Activated gamma-delta T cell (primary cell): ENCODE measurements at places on chromosomes 2 and 18.
A peak's percentile ranks its signal among the peaks of the same experiment; 100 is the strongest.

DNA sequence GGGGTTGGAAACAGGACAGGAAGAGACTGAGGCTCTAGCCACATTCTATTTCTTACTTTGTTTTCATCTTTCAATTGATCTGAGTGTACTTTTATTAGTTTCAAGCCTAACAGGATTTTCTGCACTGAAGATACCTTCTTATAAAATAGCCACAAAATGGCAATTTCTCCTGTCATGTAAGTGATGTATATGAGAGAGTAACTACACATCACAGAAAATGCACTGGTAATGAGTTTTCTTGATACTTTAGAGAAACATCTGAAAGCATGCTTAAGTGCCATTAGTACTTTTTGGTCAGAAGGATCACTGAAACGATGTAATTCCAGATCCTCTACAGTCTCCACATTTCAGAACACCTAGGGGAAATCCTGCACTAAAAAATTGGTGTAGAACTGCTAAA is 104.8 kb downstream of the CABYR start:
- no peak for DNase-seq

- DNase-seq, result no peak
Measured at GRCh38 chr18:9133225-9133624, 3.4 kb upstream of the ANKRD12 start.

- DNase-seq, result no peak
Measured at GRCh38 chr18:62585274-62586150, 62.7 kb downstream of the ZCCHC2 start.

GRCh38 chr2:165474619-165475276 is 5.2 kb downstream of the CSRNP3 start:
- no peak for DNase-seq

GRCh38 chr18:9535430-9535991 is 60.2 kb downstream of the RALBP1 start:
- DNase-seq, result no peak

DNA sequence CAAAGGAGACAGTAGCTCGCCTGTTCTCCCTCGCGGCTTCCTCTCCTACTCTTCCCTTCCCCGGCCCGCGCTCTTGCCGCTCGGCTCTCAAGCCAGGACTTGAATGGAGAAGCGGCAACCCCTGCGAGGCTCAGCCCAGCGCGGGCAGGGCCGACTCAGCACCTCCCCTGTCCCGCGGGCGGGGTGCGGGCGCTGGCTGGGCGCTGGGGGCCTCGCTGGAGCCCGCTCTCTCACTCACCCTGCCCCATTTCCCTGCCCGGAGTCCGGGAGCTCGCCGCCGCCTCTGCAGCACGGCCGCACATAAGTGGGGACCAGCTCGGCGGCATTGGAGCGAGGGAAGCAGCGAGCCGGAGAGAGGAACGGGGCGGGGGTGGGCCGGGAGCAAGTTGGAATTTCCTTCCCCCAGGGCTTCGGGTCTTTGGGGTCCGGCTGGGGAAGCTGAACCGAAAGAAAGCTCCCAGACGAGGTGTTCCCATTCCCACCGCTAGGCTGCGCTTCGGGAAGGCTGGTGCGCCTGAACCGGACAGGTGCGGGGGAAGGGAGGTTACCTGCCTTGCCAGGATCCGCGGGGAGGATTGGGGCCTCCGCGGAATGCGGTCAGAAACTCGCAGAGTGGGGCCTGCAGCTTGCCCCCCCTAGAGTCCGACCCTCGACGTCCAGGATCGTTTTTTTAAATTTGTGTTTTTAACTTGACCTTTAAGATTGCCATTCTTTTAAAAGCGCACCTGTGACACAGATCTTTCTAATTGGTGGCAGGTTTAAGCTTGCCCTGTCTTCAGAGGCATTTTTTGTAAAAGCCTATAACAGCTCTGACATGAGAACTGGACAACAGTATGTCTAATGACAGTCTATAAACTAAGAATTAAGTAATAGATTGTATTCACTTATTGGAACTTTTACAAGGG is at the start of gene COBLL1:
Gene COBLL1, minus strand, starts transcription at position 105 of the 905 bp plus-strand sequence. CDS start 627 bp downstream, outside the sequence.
- DNase-seq, result peak; percentile 6

- DNase-seq, result no peak
Measured at GRCh38 chr2:151336863-151337371, 20.5 kb upstream of the TNFAIP6 start.

DNA sequence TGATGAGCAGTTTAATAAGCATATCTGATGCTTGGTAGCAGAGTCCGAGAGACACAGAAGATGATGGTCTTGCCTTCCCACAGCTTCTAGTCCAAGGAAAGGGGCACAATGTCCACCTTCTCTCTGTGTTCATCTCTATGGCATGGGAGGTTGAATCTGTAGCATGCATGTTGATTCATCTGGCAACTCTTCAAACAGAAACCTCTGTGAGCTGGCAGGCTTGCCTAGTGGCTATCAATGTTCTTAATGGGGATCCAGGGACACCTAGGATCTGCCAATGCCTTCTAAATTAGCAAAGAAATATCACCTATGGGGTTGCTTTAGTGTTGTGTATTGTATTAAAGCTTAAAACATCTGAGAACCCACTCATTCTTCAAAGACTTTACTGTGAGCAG is 170.8 kb downstream of the INO80D start:
- DNase-seq, result no peak

GRCh38 chr2:9675415-9676351 is 44.9 kb upstream of the YWHAQ start:
- DNase-seq, result no peak

DNA sequence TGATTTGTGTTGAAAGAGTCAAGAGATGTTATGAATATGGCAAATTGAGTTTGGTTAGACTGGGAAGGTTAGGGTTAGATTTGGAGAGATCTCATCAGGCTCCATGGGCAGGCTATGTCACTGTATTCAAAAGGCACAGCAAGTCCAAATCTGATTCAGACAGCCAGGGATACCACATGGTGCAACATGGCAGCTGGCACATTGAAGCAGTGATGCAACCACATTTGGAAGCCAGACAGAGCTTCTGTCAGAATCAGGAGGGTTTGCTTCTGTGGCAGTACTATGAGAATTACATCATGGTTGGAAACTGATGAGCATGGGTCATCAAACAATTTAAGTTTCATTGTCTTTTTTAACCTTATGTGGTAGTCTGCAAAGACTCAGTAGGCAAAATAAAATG is 772.2 kb downstream of the SUCLG1 start:
- no peak for DNase-seq

DNA sequence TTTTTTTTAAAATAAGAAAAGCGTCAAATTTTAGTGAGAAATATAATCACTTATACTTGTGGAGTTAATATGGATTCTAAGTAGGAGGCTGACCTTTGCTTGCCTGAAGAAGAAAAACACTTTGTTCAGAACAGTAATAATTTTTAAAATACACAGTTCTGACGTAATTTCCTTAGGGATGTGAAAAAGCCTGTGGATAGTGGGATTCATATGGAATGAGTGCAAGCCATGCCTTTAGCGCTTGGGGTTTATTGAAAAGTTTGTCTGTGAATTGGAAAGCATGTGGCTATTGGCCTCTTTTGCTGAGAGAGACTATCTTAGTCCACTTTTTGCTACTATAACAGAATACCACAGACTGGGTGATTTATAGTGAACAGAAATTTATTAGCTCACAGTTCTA is 151.3 kb downstream of the CCDC85A start:
- DNase-seq, result no peak

- DNase-seq, result no peak
Measured at GRCh38 chr2:23480957-23481797, 96.2 kb downstream of the KLHL29 start.

GRCh38 chr18:77000527-77000926 is 132.1 kb downstream of the MBP start:
- DNase-seq, result no peak

DNA sequence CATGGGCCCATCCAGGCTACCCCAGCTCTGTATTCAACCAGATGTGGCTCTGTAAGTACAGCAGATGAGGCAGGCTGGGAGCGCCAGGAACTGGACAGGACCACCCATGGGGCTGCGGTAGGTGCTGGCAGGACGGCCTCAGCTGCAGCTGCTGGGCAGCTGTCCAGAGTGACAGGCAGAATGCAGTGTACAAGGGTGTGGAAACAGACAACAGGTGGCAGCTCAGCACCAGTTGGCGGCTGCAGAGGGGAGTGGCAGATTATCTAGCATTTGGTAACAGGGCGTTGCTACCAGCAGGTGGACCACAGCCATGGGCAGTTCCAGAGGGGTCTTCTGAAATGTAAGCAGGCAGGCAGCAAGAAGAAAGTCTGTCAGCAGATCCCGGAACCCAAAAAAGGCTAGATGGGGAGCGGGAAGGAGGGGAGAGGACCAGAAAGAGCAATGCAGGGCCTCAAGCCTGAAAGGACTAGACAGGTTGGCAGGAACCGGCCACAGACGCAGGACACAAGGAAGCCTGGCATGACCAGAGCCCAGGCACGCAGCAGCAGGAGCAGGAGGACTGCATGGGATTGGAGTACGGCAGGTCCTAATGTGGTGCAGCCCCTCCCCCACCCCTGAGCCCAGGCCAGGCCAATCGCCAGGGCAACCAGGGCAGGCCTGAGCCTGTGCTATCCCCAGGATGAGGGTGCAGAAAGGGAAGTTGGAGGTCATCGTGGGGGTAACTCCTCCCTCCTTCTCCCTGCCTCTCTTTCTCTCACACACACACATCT is 24.7 kb downstream of the PKDCC start:
- no peak for DNase-seq

GRCh38 chr18:37584217-37584616 is 18.6 kb upstream of the CELF4 start:
- no peak for DNase-seq

DNA sequence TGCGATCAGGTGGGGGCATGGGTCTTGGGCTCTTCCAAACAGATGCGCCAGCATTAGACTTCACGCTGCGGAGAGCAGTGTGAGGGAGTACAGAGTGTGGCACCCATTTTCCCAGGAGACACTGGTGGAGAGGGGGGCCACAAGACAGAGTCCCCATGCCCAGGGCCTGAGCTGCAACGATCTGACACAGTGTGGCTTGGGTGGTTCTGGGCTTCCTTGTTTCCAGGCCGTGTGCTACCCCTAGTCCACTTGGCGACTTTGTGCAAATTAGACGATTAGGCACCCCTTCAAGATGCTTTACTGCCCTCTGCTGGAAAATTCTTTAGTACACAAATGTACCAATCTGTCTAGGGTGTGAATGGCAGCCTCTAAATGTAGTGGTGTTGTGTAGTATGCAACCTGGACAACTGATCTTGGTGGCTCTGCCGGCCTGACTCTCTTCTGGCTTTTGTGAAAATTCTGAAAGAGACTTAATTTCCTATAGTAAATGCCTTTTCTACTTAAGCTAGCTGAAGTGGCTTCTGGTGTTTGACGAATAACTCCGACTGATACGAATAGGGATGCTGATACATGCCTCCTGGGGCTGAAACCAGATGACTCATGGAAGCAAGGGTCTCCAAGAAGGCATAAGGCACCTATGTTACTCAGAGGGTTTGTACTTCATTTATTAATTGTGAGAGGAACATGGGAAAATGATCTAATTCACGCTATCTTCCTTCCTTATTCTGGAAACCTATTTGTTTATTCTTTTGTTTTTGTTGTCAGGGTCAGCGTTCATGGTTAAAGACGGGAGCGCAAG is 92.3 kb upstream of the SMAD2 start:
- no peak for DNase-seq

- no peak for DNase-seq
Measured at GRCh38 chr2:56292951-56293350, 109.2 kb downstream of the CCDC85A start.

DNA sequence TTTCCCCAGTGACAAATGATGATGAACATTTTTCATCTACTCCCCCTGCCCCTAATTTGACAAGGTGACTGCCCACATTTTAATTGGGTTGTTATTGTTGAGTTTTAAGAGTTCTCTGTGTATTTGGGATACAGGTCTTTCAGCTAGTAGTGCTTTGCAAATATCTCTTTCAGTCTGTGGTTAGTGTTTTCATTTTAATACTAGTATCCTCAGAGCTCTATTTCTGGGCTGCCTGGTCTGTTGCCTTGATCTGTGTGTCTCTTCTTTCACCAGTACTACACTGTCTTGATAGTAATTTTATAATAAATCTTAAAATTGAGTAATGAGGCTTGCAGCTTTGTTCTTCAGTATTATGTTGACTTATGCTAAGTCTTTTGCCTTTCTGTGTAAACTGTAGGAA is 19.7 kb downstream of the EIF5B start:
- DNase-seq, result no peak

- no peak for DNase-seq
Measured at GRCh38 chr2:51812138-51812866, 780.4 kb upstream of the NRXN1 start.

DNA sequence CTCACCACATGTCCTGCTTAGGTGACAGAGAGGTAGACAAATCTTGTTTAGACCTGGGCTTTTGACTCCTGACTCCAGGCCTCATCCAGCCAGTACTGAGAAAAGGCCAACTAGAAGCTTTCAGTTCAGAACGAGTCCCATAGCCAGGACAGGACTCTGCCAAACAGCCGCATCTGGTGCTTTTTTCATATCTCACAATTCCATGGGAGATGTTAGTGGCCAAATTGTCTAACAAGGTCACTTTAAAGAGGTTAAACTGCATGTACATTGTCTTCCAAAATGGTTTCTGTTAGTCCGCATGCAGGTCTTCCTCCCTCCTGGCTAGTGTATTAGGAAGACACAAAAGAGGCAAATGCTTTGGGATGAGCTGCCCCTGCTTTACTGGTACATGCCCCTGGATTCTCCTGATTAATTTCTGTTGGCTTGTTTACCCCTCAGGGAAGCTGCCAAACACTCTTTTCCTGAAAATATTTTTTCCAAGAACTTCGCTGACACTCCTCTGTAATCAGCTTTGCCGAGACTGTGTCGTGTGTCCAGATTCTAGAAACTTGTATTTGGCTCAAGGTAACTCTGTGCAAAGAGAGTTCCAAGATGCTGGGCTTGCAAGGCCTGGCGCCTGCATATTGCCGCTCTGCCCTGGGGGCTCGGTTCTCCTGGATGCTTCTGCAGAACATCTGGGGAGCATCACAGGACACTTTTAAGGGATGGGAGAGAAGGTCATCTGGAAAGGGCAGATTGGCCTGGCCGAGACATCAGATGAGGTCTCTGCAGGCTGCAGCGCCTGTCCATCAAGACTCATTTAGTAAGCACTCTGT is 209.2 kb upstream of the APCDD1 start:
- DNase-seq, result no peak

GRCh38 chr2:23926290-23926749 is 603 bp downstream of the ATAD2B start:
- DNase-seq, result peak; percentile 34

- no peak for DNase-seq
Measured at GRCh38 chr2:179410552-179411356, 146.1 kb upstream of the SESTD1 start.

GRCh38 chr18:34077599-34077998 is 147.1 kb downstream of the NOL4 start:
- no peak for DNase-seq

- no peak for DNase-seq
Measured at GRCh38 chr2:7356909-7357584, 439.8 kb downstream of the RNF144A start.

DNA sequence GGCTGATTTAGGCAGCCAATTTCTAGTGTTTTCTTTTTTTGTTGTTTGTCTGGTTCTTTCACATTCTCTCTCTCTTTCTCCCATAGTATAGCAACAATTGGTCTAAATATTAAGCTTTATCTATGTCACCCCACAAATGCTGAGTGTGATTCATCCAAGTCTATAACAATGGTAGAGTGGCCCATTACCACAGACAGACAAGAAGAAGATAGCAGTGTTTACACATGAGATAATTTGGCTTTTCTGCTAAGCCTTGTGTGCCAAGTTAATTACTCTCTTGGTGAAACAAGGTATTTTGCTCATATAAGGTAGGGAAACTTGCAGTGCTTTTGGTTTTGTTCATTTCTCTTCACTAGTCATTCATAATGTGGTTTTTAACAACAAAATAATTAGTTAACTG is 166.5 kb downstream of the SLC8A1 start:
- no peak for DNase-seq
